ENCODE measurements at places on chromosomes 5 and 9.

- no peak for DNase-seq
Observed at GRCh38 chr5:64312491-64312890, 146.8 kb downstream of the RNF180 start.

DNA sequence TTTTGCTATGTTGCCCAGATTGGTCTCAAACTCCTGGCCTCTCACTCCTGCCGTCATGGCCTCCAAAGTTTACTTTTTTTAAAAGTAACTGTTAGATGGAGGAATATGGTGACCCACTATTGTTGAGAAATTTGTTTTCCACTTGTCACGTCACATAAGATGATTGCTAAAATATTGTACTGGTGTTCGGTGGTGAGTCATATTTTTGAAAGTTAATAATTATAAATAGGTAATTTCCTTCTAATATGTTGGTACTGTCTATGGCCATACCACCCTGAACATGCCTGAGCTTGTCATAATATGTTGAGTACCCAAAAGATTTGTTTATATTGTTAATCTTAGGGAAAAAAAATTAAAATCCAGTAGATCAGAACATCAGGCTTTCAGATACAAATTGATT lies 22.6 kb downstream of the RMI1 start:
- no peak for DNase-seq

DNA sequence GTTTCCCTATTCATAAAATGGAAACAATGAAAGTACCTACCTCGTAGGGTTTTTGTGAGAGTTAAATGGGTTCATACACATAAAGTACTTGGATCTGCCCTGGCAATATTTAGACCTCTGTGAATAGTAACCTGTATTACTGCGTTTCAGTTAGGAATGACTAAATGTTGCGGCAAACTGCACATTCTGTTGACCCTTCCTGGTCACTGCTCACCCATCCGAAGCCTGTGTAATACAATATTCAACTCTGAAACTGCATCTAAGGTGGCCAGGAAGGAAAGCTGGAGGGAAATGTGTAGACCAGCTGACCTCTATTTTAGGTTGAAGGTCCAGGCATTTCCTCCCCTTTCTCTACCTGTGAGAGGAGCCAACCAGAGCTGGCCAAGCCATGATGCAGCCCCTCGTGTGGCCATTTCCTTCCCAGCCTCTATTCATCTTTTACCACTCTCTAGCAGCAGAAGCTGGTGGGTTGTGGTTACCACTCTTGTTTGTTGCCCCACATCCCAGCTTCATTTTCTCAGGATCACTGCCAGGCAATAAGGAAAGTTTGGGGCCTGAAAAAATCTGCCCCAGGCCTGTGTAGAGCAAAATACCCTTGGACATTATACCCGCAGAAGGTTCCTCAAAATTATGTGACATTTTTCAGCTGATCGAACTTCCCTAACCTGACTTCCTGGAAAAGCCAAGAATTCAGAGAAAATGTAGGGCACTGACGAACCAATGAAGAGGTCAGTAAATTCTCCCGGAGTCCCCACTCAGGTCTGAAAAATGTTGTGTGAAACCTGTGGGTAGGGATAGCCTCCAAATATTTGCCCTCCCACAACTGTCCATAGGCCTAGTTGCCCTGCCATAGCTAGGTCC lies 20.5 kb upstream of the PDCD1LG2 start:
- DNase-seq: no peak

GRCh38 chr9:89706086-89706485 lies 101.3 kb downstream of the GADD45G start:
- DNase-seq: no peak

Measured in G401 (cell line).